ENCODE measurements at places on chromosomes 2 and 18.

DNA sequence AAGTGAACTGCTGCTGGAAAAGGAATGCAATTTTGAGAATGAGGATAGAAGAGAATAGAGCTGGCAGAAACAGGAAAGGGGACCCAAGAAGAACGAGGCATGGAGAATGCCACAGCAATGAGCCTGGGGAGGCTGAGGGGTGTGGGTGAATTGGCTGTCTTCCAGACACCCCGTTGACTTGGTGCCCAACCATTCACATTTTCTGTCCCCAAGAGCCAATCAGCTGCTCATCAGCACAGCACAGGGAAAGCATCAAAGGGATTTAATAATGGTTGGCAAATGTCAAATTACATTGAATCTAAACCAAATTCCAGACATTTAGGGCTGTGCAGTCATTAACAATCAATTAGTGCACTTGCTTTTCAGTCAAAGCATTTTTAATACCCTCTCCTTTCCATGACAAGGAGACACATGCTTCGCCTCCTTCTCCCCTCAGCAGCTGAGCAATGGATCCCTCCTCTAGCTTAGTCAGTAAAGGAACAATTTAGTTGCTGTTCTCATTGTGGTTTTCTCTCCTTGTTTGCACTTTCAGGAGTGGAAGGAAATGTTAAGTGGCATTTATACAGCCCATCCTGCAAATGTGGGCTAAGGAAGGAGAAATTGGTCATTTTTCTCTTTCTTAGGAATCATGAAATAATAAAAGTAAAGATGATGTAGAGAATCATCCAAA lies 98.8 kb downstream of the KLF7 start:
- DNase-seq = no peak

DNA sequence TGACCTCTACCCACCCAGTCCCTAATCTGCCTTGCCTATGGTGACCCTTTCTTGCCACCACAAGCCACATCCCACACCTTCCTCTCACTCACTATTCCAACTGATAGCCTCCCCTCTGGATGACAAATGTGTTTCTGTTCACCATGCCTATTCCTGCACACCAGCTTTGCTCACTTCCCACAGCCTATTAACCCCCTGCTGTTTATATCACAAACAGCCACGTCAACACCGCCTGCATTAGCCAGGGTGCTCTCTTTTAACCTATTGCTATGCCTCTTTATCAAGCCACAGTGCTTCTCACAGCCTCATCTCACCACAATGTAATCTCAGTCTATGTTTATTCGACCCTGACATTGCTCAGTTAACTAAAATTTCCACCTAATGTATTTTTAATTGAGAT lies 271.8 kb downstream of the SUCLG1 start:
- no peak for DNase-seq

GRCh38 chr2:167980439-167980838 lies 267.0 kb downstream of the STK39 start:
- DNase-seq = no peak

DNA sequence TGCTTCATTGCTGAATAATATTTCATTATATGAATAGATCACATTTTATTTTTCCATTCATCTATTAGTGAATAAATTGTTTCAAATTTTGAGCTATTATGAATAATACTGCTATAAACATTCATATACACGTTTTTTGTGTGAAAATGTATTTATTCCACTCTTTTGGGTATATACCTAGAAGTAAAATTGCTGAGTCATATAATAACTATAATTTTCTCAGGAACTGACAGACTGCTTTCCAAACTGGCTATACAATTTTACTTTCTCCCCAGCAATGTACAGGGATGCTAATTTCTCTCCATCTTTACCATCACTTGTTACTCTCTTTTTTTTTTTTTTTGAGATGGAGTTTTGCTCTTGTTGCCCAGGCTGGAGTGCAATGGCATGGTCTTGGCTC lies 35.5 kb upstream of the BAZ2B start:
- no peak for DNase-seq

DNA sequence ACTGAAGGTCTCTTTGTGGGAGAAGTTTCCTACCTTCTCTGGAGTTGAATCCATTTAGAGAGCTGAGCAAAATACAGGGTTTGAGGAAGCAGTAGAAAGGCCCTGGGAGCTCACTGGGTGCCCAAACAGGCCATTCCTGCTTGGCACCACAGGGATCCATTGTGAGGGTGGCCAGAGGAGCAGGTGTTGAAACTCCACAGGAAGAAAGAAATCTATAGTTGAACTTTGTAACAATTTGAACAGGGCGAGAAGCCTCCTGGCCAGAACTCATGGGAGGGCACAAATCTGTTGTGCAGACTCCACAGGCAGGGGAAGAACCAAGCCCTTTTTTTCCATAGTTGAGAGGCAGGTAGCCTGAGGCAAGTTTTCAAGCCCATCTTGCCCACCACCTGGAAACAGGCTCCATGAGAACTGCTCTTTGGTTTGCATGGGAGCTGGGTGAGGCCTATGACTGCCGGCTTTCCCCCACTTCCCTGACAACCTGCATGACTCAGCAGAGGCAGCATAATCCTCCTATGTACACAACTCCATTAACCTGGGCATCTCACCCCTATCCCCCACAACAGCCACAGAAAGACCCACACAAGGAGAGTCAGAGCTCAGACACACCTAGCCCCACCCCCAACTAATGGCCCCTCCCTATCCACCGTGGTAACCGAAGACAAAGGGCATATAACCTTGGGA lies 1053.0 kb downstream of the TSN start:
- no peak for DNase-seq

DNA sequence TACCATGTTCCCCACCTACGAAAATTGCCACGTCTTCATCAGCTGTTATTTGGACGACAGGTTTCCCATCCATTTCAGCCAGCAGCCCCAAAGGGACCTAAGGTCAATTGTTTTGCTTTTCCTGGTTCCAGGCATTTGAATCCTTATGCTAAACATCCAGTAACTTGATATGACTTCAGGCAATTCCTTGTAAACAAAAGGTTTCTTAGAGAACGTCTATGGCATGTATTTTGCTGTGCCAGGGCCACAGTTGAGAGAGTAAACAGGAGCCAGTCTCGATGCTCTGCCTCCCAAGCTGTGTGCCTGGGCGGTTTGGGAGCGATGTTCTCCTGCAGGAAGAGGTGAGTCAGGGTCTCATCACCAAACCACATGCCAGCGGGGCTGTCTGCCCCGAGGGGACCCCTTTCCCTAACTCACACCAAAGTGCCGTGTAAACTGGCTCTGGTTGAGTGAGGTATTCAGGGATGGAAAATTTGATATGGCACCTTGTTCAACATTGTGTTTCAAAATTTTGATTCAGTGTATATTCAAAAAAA lies 12.9 kb upstream of the MC5R start:
- no peak for DNase-seq

DNA sequence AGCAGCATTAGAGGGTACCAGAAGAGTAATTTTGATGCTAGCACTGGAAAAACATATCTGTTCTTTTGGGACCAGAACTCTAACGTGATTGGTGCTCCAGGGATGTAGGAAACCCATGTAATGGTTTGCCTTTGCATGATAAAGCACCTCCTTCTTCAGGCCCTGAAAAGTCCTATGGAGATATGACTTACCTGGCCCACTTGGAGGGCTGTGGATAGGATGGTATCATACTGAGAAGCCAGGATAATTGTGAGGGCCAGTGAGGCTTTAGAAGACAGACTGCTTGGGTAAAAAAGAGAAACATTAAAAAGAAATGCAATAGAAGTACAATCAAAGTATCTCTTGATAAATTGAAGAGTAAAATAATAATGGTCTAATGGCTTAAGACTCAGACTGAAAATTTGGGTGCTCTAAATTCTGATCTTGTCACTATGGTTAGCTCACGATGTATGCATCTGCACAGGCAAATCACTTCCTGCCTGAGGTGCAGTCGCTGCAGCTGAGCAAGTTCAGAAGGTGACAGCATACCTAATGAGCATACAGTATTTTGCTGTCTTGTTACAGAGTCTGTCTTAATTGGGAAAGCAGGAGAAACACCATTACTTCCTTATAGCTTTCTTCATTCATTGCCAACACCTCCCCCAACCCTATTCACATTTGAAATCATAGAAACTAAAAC lies 371.5 kb downstream of the NUP35 start:
- DNase-seq = no peak

- no peak for DNase-seq
These were observed 95.9 kb downstream of the ZFP36L2 start for GRCh38 chr2:43130548-43130875.

- no peak for DNase-seq
These were observed 204.9 kb downstream of the PID1 start for GRCh38 chr2:229066121-229066715.

GRCh38 chr2:27351802-27352598 lies 4.6 kb downstream of the GTF3C2 start:
- DNase-seq = no peak

- no peak for DNase-seq
These were observed 1317.4 kb upstream of the CDH2 start for GRCh38 chr18:29494371-29494770.

DNA sequence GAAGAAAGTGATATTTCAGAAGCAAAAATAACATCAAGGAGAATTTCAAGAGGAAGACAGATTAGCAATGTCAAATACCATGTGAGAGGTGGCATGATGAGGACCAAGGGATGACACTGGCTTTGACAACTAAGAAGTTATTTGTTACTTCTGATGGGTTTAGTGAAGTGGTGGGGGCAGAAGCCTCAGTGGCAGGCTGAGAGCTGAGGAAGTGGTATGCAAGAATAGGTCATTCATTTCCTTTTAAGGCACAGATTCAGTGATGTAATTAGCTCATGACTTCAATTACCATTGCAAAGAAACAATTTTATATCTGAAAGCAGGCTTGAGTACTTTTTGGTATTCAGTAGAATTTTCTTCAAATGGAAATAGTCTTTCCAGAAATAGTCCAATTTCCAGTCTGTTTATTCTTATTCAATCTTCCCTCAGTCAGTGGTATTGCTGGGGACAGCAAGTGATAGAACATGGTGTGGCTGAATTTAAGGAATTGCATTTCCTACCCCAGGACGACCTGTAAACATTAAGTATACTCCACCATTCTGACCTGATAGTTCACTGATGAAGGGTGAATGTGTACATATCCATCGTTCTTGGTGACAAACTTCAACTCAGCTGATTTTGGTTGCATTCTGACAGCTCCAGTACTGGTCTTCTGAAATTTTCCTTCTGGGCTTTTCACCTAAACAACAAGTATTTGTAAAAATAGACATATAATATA lies 28.2 kb downstream of the GEMIN6 start:
- DNase-seq = no peak

DNA sequence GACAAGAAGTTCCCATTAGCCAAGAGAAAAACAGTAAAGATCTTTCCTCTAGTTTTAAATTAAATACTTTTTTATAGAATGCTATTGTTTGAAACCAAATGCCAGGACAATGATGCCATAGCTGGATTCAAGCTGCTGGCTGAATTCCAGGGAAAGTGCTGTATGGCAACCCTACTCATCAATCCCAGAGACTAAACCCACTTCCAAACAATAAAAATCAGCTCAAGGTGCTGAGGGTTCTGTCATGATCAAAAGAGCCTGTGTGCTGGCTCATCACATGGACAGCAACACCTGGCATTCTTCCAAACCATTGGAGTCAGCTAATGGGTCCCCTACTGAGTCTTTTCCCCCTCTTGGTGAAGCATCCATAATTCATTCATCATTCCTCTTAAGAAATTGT lies 53.7 kb upstream of the PARD3B start:
- no peak for DNase-seq

DNA sequence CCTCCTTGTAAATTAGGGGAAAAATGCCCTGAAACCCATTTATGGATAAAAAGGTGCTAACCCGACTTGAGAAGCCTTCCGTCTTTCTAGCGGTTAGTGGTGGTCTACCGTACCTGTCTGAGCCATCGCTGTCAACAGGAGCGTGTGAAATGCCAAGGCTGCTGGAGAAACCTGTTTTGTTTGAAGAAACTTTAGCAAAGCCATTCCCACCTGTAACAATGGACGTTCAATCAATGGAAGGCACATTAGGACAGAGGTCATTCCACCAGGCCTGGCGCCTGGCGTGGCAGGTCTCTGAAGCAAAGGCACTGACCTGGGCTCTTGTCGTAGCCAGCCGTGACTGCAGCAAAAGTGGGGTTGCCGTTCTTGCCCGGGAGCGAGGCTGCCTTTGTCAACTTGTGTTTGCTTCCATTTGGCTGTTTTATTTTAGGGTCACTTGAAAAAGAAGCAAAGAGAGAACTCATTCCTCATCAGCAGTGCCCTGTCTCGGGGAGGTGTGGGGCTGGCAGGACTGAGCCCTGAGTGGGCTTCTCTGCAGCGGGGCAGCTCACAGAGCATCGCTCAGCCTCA lies 47.2 kb downstream of the ZAP70 start:
- DNase-seq = no peak

GRCh38 chr2:240395896-240396622 lies 39.4 kb upstream of the GPC1 start:
- no peak for DNase-seq

DNA sequence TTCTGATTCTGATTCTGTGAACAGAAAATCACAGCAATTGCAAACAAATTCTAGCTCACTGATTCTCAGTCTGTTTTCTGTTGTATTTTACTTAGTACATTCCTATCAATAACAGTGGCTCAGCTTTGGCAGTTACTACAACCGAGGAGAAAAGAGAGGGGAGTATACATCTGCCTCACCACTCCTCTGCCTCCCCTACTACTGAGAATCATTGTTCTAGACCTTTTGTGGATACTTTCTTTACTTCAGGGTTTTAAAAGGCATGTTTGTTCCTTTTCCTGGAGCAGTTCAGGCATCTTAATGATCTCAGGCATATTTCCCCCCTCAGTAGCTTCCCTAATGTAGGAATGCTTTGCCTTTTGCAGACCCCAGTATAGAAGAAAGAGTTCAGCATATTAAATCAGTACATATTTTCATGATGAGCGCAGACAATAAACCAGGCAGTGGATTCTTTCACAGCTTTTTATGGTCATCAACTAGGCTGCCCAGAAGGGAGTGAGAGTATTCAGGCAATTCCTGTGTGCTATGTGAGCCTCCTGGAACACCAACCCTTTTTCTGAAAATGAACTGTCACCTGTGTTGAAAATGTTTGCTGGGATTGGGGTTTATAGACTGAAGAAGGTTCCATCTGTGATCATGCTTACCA lies 10.3 kb downstream of the STAMBP start:
- no peak for DNase-seq

GRCh38 chr2:946073-946948 lies 4.3 kb upstream of the SNTG2 start:
- DNase-seq = no peak

Measured in GM04504 (cell line).